ENCODE measurements at places on chromosomes 13 and 19.
A peak's percentile ranks its signal among the peaks of the same experiment; 100 is the strongest.

DNA sequence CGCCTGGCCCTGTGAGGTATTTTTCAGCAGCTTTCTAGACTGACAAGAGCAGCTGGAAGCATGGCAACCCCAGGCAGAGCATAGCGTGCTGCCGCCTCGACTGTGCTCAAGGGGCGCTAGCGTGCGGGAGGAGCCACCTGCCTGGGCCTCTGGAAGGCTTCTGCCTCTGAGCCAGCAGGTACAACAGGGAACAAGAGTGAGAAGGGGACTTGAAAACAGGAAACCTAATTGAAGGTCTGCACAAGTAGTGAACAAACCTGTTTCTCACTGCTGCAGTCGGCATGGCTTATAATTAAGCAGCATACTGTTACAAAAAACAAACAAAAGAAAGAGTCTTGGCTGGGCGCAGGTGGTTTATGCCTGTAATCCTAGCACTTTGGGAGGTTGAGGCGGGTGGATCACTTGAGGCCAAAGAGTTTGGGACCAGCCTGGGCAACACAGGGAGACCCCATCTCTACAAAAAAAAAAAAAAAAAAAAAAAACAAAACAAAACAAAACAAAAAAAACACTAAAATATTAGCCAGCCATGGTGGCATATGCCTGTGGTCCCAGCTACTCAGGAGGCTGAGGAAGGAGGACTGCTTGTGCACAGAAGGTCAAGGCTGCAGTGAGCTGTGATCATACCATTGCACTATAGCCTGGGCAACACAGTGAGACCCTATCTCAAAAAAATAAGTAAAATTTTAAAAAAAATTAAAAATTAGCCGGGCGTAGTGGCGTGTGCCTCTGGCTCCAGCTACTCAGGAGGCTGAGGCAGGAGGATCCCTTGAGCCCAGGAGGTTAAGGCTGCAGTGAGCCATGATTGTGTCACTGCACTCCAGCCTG lies 12.6 kb upstream of the GARRE1 start:
- no peak for DNase-seq

GRCh38 chr19:2978772-2979171 lies 1.4 kb downstream of the TLE6 start:
- no peak for DNase-seq

DNA sequence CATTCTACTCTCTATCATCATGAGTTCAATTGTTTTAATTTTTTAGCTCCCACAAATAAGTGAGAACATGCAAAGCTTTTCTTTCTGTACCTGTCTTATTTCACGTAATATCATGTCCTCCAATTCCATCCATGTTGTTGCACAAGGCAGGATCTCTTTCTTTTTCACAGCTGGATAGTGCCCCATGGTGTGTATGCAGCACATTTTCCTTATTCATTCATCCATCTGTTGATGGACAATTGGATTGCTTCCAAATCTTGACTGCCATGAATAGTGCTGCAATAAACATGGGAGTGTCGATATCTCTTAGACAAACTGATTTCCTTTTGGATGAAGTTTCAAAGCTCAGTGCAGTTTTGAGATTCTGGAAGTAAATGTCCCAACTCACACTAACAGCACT lies 326.9 kb downstream of the FGF9 start:
- DNase-seq, result no peak

DNA sequence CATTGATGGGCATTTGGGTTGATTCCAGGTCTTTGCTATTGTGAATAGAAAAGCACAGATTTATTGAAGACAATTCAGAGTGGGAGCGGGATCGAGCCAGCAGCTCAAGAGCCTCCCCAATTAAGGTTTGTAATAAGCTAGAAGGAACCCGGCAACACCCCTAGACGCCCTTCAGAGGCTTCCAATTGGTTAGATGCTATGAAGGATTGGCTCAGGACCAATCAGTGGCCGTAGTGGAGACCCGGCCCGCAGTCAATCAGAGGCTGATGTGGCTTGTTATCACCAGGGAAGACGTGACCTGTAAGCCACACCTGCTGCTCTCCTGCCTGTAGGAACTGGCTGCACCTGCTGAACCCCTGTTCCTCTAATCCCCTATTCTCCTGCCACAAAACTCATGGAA lies 14.6 kb downstream of the SIGLEC11 start:
- DNase-seq, result no peak

GRCh38 chr19:2578901-2579677 lies 103.2 kb downstream of the GADD45B start:
- DNase-seq, result peak; percentile 20

DNA sequence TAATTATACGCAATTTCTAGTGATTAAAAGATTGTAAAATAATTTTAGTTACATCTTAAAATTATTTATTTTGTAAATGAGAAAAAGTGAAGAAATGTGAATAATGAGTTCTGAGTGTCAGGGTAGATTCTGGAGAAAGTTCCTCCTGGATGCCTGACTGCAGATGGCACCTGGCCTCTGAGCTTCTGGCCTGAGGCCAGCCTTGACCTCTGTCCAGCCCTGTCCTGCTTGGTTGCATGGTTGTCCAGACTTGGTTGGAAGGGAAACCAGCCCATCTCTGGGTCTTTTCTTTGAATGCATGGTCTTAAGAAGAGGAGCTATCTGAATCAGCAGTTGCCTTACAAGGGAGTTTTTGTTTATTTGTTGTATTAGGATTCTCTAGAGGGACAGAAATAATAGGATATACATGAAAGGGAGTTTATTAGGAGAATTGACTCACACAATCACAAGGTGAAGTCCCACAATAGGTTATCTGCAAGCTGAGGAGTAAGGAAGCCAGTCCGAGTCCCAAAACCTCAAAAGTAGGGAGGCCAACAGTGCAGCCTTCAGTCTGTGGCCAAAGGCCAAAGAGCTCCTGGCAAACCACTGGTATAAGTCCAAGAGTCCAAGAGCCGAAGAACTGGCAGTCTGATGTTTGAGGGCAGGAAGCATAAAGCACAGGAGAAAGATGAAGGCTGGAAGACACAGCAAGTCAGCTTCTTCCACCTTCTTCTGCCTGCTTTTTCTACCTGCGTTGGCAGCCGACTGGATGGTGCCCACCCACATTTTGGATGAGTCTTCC lies 385.8 kb downstream of the ZNF536 start:
- no peak for DNase-seq
